Neural progenitor cell (in vitro differentiated cells): ENCODE measurements at places on chromosomes 5 and 9. TPM values are rescaled to one million over a fixed set of nuclear protein-coding genes. Genes with fewer than 3 reads are reported as not detected.

DNA sequence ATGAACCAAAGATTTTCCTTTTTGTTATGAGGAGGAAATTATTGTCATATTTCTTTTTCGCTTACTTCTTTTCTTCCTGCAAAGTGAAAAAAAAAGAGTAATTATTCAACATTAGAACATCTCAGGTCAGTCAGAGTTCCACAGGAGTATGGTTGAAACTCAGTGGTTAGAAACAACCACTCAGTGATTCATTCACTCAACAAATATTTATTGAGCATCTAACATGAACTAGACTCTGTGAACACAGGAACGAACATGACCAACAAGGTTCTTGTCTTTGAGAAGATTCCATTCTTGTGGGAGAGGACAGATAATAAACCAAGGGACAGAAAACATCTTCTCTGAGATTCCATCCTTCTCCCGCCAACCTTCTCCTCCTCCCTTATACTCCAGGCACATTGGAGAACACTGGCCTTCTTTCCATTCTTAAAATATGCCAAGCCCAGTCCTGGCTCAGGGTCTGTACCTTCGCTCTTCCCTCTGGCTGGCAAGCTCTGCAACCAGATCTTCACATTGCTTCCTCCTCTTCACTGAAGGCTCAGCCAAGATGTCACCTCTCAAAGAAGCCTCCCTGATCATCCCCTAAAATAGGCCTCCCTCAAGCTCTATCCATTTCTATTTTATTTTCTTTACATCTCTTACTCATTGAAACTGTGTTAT lies 6.8 kb upstream of the GRAMD2B start:
- no peak for DNase-seq
- H3K4me1 ChIP-seq, result no peaks in the 10 kb centered on the region
- no peaks in the 10 kb centered on the region for H3K27me3 ChIP-seq
- H3K36me3 ChIP-seq, result no peaks in the 10 kb centered on the region

- H3K27me3 ChIP-seq, result no peaks in the 10 kb centered on the region
- H3K27ac ChIP-seq, result no peak overlapping the region
- no peak overlapping the region for H3K4me3 ChIP-seq
- DNase-seq, result no peak
Observed at GRCh38 chr9:17927616-17928015, 348.8 kb downstream of the SH3GL2 start.

- DNase-seq, result no peak
- H3K4me1 ChIP-seq, result peaks cover 32% of the 10 kb centered on the region
- H3K27me3 ChIP-seq, result no peaks in the 10 kb centered on the region
- no peak overlapping the region for H3K4me3 ChIP-seq
- H3K36me3 ChIP-seq, result no peaks in the 10 kb centered on the region
Observed at GRCh38 chr5:81859624-81860023, 108.7 kb upstream of the SSBP2 start.

- no peak for DNase-seq
- H3K27me3 ChIP-seq, result no peaks in the 10 kb centered on the region
- no peak overlapping the region for H3K4me3 ChIP-seq
- peaks cover 8% of the 10 kb centered on the region for H3K4me1 ChIP-seq
Observed at GRCh38 chr5:78530342-78531096, 118.1 kb downstream of the LHFPL2 start.

DNA sequence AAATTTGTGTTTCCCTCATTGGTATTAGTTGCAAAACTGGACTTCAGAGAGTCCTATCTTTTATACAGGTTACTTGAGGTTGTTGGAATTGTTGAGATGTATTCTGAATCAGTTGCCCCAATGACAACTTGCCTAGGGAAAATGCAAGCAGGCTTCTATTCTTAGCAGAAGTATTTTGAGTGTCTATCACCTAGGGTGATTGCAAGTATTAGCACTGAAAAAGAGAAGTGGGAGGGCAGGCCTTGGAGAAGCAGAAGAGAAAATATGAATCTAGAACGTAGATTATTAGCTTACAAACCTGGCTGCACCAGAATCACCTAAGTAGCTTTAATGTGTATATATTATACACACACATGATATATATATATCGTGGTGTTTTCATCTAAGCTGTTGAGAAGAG lies 43.2 kb downstream of the ADAMTS12 start:
- H3K4me3 ChIP-seq, result no peak overlapping the region
- no peak for DNase-seq
- H3K27ac ChIP-seq, result no peak overlapping the region
- H3K36me3 ChIP-seq, result no peaks in the 10 kb centered on the region
- peaks cover 30% of the 10 kb centered on the region for H3K4me1 ChIP-seq
- H3K27me3 ChIP-seq, result no peaks in the 10 kb centered on the region

Gene CXXC5
- 17.2 and 25.6 TPM in 2 replicates for total RNA-seq

DNA sequence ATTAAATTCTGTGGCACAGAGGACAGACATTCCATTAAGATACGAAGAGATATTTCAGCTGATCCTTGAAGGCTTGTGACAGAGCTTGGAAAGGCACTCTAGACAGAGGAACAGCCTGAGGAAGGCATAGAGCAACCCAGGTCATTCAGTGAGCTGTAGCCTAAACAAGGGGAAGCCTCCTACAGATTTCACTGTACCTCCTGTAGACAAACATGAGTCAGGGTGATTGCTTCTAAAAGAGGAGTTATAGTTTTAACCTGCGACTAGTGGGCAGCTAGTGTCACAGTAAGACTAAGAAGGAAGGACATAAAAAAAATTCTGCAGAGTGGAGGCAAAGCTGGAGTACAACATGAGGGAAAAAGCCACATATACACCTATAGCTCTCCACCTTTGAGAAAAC lies 43.5 kb upstream of the ANKDD1B start:
- H3K4me1 ChIP-seq, result no peaks in the 10 kb centered on the region
- H3K36me3 ChIP-seq, result no peaks in the 10 kb centered on the region
- no peaks in the 10 kb centered on the region for H3K27me3 ChIP-seq
- H3K27ac ChIP-seq, result no peak overlapping the region
- DNase-seq, result no peak

GRCh38 chr5:10265245-10266109 lies 15.4 kb downstream of the CCT5 start:
- H3K36me3 ChIP-seq, result peaks cover 2% of the 10 kb centered on the region
- H3K27me3 ChIP-seq, result no peaks in the 10 kb centered on the region
- no peak for DNase-seq
- no peaks in the 10 kb centered on the region for H3K4me1 ChIP-seq
- H3K27ac ChIP-seq, result no peak overlapping the region
- no peak overlapping the region for H3K4me3 ChIP-seq

DNA sequence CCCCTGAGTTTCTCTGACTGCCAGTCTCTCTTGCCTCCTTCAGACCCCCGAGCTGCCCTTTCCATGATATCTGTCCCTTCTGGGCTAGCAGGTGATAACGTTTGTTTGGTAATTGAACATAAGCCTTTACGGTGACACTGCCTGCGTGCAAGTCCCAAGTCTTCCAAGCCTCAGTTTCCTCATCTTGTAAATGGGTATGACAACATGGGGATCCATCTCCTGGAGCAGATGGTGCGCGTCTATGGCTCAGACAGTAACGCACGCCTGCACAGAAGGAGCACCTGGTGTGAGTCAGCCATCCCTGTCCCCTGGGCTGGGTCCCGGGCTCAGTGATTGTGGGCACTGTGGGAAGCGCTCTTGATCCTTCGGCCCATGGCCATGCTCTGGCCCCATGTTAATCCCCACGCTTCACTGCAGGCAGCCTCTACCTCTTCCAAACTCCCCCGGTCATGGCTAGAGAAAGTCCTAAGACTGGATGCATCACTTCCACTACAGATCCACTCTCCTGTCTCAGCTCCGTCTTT lies 85.8 kb downstream of the DAP start:
- no peaks in the 10 kb centered on the region for H3K4me1 ChIP-seq
- no peak overlapping the region for H3K27ac ChIP-seq
- DNase-seq, result no peak
- H3K36me3 ChIP-seq, result no peaks in the 10 kb centered on the region
- H3K27me3 ChIP-seq, result no peaks in the 10 kb centered on the region
- no peak overlapping the region for H3K4me3 ChIP-seq

DNA sequence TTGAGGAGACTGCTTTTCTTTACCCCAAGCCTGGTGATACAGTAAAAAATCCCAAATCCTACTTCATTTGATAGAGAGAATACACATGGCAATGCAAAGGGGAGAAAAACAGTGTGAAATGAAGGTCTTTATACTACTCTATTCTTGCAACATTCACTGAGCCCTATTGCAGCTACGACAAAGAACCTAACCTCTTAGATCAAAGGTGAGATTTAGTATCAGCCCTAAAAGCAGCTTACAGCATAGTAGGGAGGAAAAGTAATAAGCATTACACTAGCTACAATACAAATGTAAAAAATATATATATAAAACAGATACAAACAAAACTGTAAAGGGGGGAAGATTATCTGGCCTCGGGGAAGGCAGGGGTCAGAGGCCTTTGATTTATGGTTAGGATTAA lies 147.1 kb downstream of the MAPKAP1 start:
- peaks cover 5% of the 10 kb centered on the region for H3K4me1 ChIP-seq
- H3K27me3 ChIP-seq, result no peaks in the 10 kb centered on the region
- H3K36me3 ChIP-seq, result no peaks in the 10 kb centered on the region
- H3K27ac ChIP-seq, result no peak overlapping the region
- no peak overlapping the region for H3K4me3 ChIP-seq

DNA sequence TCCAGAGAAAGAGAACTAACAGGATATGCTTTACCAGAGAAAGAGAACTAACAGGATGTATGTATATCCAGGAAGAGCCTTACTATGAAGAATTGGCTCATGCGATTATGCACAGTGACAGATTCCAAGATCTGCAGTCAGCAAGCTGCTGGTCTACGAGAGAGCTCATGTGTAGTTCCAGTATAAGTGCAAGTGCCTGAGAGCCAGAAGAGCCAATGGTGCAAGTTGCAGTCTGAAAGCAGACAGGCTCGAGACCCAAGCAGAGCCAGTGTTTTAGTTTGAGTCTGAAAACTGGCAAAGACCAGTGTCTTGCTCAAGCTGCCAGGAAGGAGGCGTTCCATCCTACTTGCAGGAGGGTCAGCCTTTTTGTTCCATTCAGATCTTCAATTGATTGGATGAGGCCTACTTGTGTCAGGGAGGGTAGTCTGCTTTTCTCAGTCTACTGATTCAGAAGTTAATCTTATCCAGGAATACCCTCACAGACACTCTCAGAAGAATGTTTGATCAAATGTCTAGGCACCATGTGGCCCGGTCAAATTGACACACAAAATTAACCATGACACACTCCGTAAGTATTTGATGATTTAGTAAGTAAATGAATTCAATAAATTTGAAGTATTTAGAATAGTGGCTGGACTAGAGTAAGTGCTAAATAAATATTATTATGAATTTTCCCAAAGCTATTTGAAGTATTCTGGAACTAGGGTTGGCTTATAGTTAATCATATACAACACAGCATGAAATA lies 372.1 kb upstream of the SGCD start:
- no peaks in the 10 kb centered on the region for H3K27me3 ChIP-seq
- peaks cover 30% of the 10 kb centered on the region for H3K4me1 ChIP-seq

DNA sequence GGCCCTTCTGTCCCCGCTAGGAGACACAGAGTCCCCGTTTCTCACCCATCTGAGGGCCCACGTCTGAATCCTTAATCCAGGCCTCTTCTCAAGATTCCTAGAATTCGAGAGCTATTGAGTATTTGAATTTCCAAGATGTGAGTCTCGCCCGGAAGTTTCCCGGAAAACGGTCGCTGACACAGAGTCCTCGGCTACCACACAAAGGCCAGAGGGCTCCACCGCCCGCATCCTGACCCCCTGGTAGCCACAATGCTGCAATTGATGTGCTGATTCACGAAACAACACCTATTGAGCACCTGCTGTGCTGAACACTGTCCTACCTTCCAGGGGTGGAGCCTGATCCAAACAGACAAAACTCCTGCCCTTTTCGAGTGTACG lies 670 bp upstream of the FBP1 start:
- no peak overlapping the region for H3K27ac ChIP-seq
- peak; percentile 31 for DNase-seq
- peak overlapping the region; percentile 52 for H3K4me3 ChIP-seq
- H3K36me3 ChIP-seq, result no peaks in the 10 kb centered on the region
- peaks cover 7% of the 10 kb centered on the region for H3K4me1 ChIP-seq
- peaks cover 80% of the 10 kb centered on the region for H3K27me3 ChIP-seq

GRCh38 chr9:17171309-17172094 lies 36.7 kb downstream of the CNTLN start:
- H3K36me3 ChIP-seq, result no peaks in the 10 kb centered on the region
- H3K27me3 ChIP-seq, result no peaks in the 10 kb centered on the region
- no peak for DNase-seq

DNA sequence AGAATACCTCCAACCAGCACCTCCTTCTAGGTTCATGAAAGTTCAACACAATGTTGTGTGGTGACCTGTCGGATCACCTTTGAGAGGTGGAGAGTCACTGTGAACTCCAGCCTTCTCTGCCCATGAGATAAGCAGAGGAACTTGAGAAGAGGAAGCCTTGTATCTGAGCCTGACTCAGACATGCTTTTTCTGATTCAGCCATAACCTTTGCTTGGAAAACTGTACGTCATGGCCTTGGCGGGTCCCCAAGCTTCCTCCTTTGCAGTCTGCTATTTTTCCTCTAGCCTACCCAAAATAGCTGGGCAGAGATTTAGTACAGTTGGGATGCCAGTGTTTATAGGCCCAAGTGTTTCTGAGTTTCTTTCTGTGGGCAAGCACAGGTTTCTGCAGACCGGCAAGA lies 274.7 kb downstream of the CETN3 start:
- no peaks in the 10 kb centered on the region for H3K27me3 ChIP-seq
- H3K4me3 ChIP-seq, result no peak overlapping the region
- no peaks in the 10 kb centered on the region for H3K36me3 ChIP-seq
- no peak overlapping the region for H3K27ac ChIP-seq

- H3K4me1 ChIP-seq, result peaks cover 30% of the 10 kb centered on the region
- peak overlapping the region; percentile 93 for H3K4me3 ChIP-seq
- peak; percentile 75 for DNase-seq
- no peaks in the 10 kb centered on the region for H3K27me3 ChIP-seq
Observed at GRCh38 chr5:159208514-159209437, 577 bp downstream of the RNF145 start.

Gene ARID3C
- total RNA-seq, result 4.7 and 5.3 TPM in 2 replicates

DNA sequence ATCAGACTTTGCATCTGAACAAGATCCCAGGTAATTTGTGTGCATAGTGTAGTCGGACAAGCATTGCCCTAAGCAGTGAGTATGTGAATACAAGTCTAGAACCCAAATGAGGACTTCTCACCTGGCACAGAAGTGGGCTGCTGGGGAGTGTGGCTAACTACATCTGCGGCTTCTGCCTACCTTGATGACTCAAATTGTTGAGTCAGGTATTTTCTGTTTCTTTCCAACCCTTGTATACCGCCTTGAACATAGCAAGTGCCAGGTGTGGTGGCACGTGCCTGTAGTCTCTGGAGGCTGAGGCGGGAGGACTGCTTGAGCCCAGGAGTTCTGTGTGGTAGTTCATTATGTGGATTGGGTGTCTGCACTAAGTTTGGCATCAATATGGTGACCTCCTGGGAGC lies 7.9 kb upstream of the JADE2 start:
- no peaks in the 10 kb centered on the region for H3K36me3 ChIP-seq
- DNase-seq, result no peak
- peaks cover under 1% of the 10 kb centered on the region for H3K4me1 ChIP-seq
- no peak overlapping the region for H3K4me3 ChIP-seq
- H3K27ac ChIP-seq, result no peak overlapping the region
- peaks cover 25% of the 10 kb centered on the region for H3K27me3 ChIP-seq

Gene OLFM1
- 4.0 and 6.6 TPM in 2 replicates for total RNA-seq

- no peaks in the 10 kb centered on the region for H3K27me3 ChIP-seq
- H3K4me3 ChIP-seq, result no peak overlapping the region
- DNase-seq, result no peak
- H3K36me3 ChIP-seq, result no peaks in the 10 kb centered on the region
- no peak overlapping the region for H3K27ac ChIP-seq
Observed at GRCh38 chr9:103804077-103804735, 289.9 kb upstream of the SMC2 start.

Gene CD14
- total RNA-seq, result not detected in 2 replicates

Gene IFNA2
- total RNA-seq, result not detected in 2 replicates
